ENCODE measurements at places on chromosomes 12 and 14. TPM values are rescaled to one million over a fixed set of nuclear protein-coding genes. Genes with fewer than 3 reads are reported as not detected.

GRCh38 chr12:123251403-123252076 is 18.3 kb downstream of the MTRFR start:
- DNase-seq = no peak

Gene RDH16
- 0.47 TPM for polyA plus RNA-seq

DNA sequence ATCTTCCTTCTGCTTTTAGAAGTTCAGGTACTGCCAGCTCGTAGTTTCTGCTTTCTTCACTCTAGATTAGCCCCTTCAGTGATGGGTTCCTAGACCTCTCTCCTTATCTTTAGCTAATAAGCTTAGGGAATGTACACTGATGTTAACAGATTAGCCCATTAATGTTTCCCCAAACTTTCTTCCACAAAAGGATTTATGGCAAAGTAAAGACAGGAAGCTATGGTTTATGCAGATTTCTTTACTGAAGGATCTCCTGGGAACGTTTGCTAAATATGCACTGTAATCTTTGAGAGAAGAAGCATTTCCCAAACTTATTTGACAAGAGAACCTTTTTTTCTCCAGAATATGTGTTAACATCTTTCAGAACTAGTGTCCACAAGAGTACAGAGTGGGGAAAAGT is 4.2 kb downstream of the SOCS4 start:
- no peak for DNase-seq

DNA sequence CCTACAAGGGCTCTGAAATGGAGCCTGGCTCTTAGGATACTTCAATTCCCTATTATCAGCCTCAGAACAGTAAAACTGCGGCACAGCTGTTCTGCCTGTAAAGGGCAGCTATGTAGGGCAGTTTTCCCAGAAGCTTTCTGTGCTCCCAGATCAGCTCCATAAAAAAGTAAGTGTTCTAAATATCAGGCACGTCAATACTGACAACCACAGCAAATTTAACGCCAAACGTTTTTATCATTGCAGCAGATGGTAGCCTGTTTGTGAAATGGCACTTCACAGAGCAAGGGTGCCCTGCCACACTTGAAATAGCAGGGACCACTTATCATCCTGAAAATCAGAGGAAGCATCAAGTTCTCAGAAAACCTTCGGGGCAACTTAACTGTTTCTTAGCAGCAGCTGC is 54.8 kb upstream of the PTHLH start:
- no peak for DNase-seq

Gene PAX9
- polyA plus RNA-seq = 0.49 TPM

All from psoas muscle (tissue), 8 donors.